IPS-NIHi11 (cell line): ENCODE measurements at places on chromosomes 4 and X.

DNA sequence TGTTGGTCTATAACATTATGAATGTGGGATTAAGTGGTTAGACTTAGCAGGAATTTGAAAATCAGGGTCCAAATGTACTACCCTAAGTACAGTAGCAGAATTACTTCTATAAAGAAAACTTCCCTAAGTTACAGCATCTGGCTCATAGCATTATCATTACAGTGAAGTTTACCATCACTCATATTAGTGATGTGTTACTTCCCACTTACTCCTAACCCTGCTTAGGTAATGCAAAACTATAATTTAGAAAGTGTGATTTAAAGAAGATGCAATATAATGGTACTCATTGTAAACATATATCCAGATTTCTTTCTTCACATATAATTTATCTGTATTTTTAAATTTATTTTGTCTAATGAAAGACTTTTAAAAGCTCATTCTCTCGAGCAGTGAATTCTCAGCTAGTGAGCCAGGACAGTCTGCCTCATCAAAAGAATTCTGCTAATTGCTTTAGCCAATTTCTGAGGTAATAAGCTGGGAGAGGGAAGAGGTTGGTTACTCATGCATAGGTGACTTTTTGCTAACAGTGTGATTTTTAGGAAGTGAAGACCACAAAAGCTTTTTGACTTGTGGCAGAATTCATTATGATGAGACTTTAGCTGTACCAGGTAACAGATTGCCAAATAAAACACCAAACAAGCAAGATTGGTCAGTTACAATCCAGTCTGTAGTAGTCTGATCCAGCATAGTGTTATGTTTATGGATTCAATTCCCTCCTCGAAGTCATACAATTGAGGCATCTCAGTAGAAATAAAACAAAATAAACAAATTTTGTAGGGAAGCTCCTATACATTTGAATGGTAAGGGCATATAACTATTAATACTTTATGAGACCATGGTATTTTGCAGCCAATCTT lies 21.0 kb downstream of the PLS3 start:
- DNase-seq = no peak

GRCh38 chrX:5474282-5474681 lies 754.4 kb downstream of the NLGN4X start:
- no peak for DNase-seq

- no peak for DNase-seq
Measured at GRCh38 chrX:133804072-133804471, 181.3 kb downstream of the GPC3 start.

- DNase-seq = no peak
Measured at GRCh38 chr4:78818530-78819079, 42.5 kb downstream of the BMP2K start.

- DNase-seq = no peak
Measured at GRCh38 chrX:152614791-152615190, 22.9 kb upstream of the GABRQ start.

- DNase-seq = no peak
Measured at GRCh38 chr4:103011378-103012025, 8.0 kb downstream of the SLC9B1 start.

GRCh38 chr4:1409079-1409478 lies 2.8 kb upstream of the NKX1-1 start:
- no peak for DNase-seq

- DNase-seq = no peak
Measured at GRCh38 chrX:10280071-10280470, 123.3 kb downstream of the CLCN4 start.
